ENCODE measurements at places on chromosomes 11 and 22.

GRCh38 chr11:45168366-45169130 lies 22.1 kb downstream of the PRDM11 start:
- peaks cover 3% of the 10 kb centered on the region for H3K36me3 ChIP-seq
- DNase-seq, result no peak
- H3K27ac ChIP-seq, result no peak overlapping the region
- H3K27me3 ChIP-seq, result no peaks in the 10 kb centered on the region
- H3K4me1 ChIP-seq, result peaks cover 20% of the 10 kb centered on the region

DNA sequence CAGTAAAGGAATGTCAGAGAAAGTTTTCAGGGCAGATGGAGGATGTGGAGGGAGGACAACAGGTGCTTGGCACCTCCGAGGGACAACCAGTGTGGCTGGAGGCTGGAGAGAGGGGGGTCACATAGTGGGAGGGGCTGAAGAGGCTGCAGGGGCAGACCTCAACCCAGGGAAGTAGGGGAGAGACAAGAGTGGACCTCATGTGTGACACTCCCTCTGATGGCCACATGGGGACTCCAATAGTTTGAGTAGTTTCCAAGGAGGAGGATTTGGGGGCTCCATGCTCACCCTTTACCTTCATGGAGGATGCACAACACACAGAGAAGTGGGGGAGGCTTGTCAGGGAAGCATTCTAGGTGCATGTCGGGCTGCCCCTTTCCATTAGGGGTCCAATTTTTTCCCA lies 35.1 kb upstream of the ASPHD2 start:
- peaks cover 16% of the 10 kb centered on the region for H3K27me3 ChIP-seq
- no peaks in the 10 kb centered on the region for H3K36me3 ChIP-seq
- H3K27ac ChIP-seq, result no peak overlapping the region
- no peak overlapping the region for H3K4me3 ChIP-seq
- no peak for DNase-seq
- H3K4me1 ChIP-seq, result no peaks in the 10 kb centered on the region

DNA sequence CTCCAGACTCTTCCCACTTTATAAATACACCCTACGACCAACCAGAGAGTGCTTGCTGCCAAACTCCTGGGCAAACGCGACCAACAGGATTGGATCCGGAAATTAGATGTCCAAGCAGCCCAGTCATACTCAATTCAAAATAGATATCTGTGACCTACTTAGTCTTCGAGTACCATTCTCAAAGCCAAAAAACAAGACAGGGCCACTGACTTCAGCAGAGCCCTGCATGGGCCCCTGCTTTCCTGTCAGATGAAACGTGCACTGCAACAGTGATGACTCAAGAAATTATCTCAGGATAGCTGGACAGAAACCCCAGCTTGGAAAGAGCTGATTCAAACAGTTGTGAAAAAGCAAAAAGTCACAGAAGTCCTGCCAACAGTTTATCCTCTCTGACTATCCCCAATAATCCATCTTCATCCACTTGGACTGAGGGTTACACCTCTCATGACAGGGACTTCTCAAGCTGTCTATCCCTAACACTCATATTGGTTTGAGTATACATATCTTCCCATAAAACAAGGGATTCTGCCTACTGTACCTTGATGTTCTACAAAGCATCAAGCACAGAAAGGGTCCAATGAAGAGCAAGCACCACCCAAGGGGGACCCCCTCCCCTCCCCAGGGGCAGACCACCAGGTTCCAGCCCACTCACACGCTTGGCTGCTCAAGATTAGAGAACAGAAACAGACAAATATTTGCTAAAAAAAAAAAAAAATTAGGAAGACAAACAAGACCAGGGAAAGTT lies 17.4 kb downstream of the SMCO4 start:
- no peak overlapping the region for H3K27ac ChIP-seq
- H3K4me3 ChIP-seq, result peak overlapping the region; percentile 71
- no peaks in the 10 kb centered on the region for H3K27me3 ChIP-seq
- no peaks in the 10 kb centered on the region for H3K36me3 ChIP-seq

- H3K27me3 ChIP-seq, result peaks cover 2% of the 10 kb centered on the region
- peak overlapping the region; percentile 75 for H3K4me3 ChIP-seq
- DNase-seq, result peak; percentile 52
- no peaks in the 10 kb centered on the region for H3K4me1 ChIP-seq
- H3K27ac ChIP-seq, result no peak overlapping the region
- H3K36me3 ChIP-seq, result no peaks in the 10 kb centered on the region
Observed at GRCh38 chr11:72642884-72643522, 31.2 kb downstream of the PDE2A start.

- no peak overlapping the region for H3K4me3 ChIP-seq
- no peak for DNase-seq
- no peak overlapping the region for H3K27ac ChIP-seq
- no peaks in the 10 kb centered on the region for H3K27me3 ChIP-seq
- H3K4me1 ChIP-seq, result peaks cover 4% of the 10 kb centered on the region
Observed at GRCh38 chr22:31302006-31302405, 9.7 kb upstream of the PIK3IP1 start.

- H3K27ac ChIP-seq, result no peak overlapping the region
- no peak for DNase-seq
- peaks cover 3% of the 10 kb centered on the region for H3K4me1 ChIP-seq
- H3K27me3 ChIP-seq, result peaks cover 77% of the 10 kb centered on the region
- H3K4me3 ChIP-seq, result no peak overlapping the region
Observed at GRCh38 chr11:69922015-69922595, 102.9 kb upstream of the FGF3 start.

DNA sequence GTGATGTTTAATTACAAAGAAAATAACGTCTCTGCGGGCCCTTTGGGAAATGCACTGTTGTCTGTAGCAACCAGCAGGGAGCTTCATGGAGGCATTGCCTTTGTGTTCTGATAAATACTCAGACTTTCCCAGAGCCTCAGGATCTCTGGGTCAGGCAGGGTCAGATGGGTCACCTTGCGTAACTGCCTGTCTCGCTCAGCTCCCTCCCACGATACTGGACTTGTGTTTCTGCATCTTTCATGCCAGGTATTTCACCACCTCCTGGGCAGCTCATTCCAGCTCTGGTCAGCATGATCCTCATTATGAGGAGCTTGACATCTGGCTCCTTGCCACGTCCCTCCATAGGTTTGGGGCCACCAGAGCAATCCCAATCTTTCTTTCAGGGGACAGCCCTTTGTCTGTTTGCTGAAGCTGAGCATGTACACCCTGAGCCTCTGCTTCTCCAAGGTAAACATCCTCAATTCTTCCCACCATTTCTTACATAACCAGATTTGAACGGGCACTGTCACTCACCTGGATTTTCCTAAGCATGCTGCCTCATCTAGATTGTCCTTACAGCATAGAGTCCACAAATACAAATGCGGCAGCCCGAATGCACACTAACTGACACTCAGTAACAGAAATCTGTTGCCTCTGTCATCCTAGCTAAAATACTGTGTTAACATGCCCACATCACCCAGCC lies 162.3 kb downstream of the LARGE1 start:
- no peaks in the 10 kb centered on the region for H3K27me3 ChIP-seq
- H3K4me1 ChIP-seq, result no peaks in the 10 kb centered on the region
- no peaks in the 10 kb centered on the region for H3K36me3 ChIP-seq
- no peak overlapping the region for H3K4me3 ChIP-seq

- peaks cover 11% of the 10 kb centered on the region for H3K4me1 ChIP-seq
- no peak overlapping the region for H3K4me3 ChIP-seq
- H3K27ac ChIP-seq, result no peak overlapping the region
- H3K36me3 ChIP-seq, result peaks cover 12% of the 10 kb centered on the region
Observed at GRCh38 chr22:45211435-45211834, 29.3 kb downstream of the KIAA0930 start.

- H3K4me1 ChIP-seq, result no peaks in the 10 kb centered on the region
- H3K4me3 ChIP-seq, result no peak overlapping the region
- H3K27me3 ChIP-seq, result no peaks in the 10 kb centered on the region
- no peak for DNase-seq
- no peaks in the 10 kb centered on the region for H3K36me3 ChIP-seq
- H3K27ac ChIP-seq, result no peak overlapping the region
Observed at GRCh38 chr11:110053848-110054414, 39.3 kb upstream of the ZC3H12C start.

Measured in effector memory CD8-positive, alpha-beta T cell (primary cell).